ENCODE measurements at places on chromosomes 1 and 21. TPM values are rescaled to one million over a fixed set of nuclear protein-coding genes. Genes with fewer than 3 reads are reported as not detected.
A peak's percentile ranks its signal among the peaks of the same experiment; 100 is the strongest.

Gene SLAMF8
- total RNA-seq: 0.43 TPM

Gene SELENOF
- 168 TPM for total RNA-seq

GRCh38 chr1:93554883-93555872 lies 107.3 kb downstream of the FNBP1L start:
- no peak overlapping the region for H3K4me3 ChIP-seq
- no peaks in the 10 kb centered on the region for H3K36me3 ChIP-seq
- no peaks in the 10 kb centered on the region for H3K27me3 ChIP-seq
- H3K27ac ChIP-seq: no peak overlapping the region
- H3K4me1 ChIP-seq: no peaks in the 10 kb centered on the region
- DNase-seq: no peak

Gene SPRR5
- not detected for total RNA-seq

- no peak overlapping the region for H3K4me3 ChIP-seq
- H3K27ac ChIP-seq: no peak overlapping the region
- H3K4me1 ChIP-seq: no peaks in the 10 kb centered on the region
- no peaks in the 10 kb centered on the region for H3K36me3 ChIP-seq
- H3K27me3 ChIP-seq: no peaks in the 10 kb centered on the region
These were observed 79.6 kb downstream of the PDE4B start for GRCh38 chr1:65872301-65872700.

DNA sequence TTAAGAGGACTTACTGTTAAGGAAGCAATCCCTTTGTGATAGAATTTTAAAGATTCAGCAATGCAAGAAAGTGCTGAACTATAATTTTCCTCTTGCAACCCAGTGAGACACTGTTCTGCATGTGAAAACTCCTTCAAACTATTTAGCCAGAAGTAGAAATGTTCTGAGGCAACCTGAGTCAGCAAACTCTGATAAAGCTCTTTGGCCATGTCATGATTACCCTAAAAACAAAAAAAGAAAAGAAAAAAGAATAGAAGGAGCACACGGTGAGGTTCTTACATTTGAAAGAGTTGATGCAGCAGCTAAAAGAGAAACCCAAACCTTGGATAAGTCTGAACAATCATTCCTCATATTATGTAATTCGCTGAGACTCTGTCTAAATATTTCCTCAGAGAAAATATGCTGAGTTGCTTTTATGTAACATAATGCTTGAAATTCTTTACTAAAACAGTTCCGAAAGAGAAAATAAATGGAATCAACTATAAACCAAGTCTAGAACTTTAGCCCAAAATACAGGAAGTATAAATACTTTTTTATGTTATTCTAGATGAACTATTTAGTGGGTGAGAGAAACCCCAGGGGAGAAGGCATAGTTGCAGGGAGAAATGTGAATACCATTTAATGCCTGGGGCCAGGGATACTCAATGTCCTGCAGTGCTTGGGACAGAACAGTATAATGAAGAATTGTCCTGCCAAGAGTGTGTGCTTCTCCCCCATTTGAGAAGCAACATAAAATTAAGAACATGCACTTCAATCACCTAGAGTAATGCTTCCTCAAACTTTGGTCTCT lies 60.0 kb downstream of the INTS7 start:
- H3K4me3 ChIP-seq: no peak overlapping the region
- H3K27ac ChIP-seq: no peak overlapping the region

Gene FNDC10
- total RNA-seq: 1.5 TPM

DNA sequence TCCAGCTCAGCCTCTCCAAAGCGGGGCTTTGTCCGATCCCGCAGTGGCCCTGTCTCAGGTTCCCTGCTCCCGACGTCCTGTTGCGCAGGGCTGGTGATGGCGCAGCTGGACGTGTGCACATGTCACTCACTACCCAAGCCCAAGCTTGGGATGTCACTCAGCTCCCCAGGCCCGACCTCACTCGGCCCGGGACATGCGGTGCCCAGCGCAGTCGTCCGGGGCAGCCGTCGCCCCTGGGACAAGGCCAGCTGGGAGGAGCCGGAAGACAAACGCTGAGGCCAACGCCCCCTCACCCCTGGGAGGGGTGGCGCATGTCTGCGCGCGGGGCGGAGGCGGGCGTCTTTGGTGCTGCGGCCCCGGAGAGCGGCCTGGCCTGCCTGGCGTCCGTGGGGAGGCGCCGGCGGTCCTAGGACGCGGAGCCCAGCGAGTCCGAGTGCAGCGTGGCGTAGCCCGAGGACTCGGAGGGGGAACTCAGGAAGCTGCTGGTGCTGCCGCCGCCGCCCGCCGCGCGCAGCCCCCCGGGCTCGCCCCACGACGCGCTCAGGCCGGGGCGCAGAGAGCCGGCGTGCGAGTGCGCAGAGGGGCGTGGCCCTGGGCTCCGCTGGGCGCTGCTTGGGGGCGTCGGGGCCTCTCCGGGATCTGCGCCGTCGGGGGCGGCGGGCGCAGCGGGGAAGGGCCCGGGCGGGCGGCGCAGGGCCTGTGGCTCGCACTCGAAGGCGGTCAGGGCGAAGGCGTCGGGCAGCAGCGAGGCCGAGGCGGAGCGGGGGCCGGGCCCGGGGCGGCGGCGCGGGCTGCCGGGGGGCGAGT lies 5.2 kb downstream of the HES3 start:
- peaks cover 6% of the 10 kb centered on the region for H3K27me3 ChIP-seq
- no peak overlapping the region for H3K4me3 ChIP-seq
- DNase-seq: peak; percentile 68

GRCh38 chr1:229758101-229759036 lies 132.3 kb downstream of the URB2 start:
- no peaks in the 10 kb centered on the region for H3K4me1 ChIP-seq
- H3K27ac ChIP-seq: no peak overlapping the region
- H3K27me3 ChIP-seq: no peaks in the 10 kb centered on the region
- DNase-seq: no peak
- no peak overlapping the region for H3K4me3 ChIP-seq

DNA sequence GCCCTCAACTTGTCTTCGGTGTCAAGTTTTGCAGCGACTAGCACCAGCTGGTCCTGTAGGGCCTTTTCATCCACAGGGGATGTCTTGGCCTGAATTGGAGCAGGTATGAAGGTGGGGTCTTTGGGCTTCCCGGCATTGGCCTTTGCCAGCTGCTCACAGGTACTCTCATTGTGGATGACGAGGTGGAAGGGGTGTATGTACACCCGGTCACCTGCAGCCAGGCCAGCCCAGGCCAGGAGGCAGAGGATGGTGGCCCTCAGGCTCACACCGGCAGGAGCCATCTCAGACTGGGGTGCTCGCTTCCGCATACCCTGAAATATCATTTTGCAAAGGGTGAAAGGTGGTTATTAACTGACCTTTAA lies 3.4 kb downstream of the AGT start:
- DNase-seq: no peak
- H3K4me3 ChIP-seq: no peak overlapping the region
- no peaks in the 10 kb centered on the region for H3K36me3 ChIP-seq
- H3K27me3 ChIP-seq: no peaks in the 10 kb centered on the region

Gene F13B
- not detected for total RNA-seq

All from ovary (tissue), 10 donors.